Cardiac muscle cell (in vitro differentiated cells and primary cell): ENCODE measurements at places on chromosomes 11 and 22.

DNA sequence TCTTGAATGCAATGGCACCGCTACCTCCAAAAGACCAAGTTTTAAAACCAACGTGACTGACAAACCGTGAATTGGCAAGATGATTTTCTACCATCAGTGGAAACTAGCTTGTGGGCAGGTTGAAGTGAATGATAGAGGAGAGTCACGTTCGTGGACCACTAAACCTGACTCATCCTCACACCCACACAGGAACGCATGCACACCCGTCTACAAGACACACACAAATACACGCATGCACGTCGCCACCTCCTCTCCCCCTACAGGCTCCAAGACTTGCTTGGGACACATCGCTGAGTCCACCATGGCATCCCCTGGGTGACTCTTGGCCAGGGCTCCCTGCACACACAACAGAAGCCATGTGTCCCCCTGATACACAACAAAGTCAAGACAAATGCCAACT, 14.4 kb downstream of the TMPRSS6 start:
- no peaks in the 10 kb centered on the region for H3K4me1 ChIP-seq
- H3K27me3 ChIP-seq: no peaks in the 10 kb centered on the region
- DNase-seq: no peak
- no peak overlapping the region for H3K4me3 ChIP-seq
- H3K36me3 ChIP-seq: no peaks in the 10 kb centered on the region

DNA sequence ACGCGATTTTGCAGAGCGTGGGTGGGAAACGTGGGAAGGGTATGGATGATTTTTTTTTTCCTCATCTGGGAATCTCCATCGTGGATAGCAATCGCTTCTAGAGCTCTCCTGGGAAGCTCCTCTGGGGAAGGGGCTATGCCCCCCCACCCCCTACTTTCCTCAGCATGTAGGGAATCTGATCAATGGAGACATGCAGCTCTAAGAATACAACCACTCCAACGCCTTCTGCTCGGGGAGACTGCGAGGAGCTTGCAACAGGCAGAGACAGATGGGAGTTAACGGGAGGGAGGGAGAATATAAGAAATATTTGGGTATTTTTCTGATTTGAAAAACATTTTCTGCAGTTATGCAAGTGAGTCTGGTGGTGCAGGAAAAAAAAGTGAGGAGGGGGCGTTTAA, 104.6 kb upstream of the HSD17B12 start:
- H3K4me3 ChIP-seq: peak overlapping the region; percentile 44
- no peak for DNase-seq
- peaks cover 26% of the 10 kb centered on the region for H3K4me1 ChIP-seq
- H3K27me3 ChIP-seq: peaks cover 76% of the 10 kb centered on the region

DNA sequence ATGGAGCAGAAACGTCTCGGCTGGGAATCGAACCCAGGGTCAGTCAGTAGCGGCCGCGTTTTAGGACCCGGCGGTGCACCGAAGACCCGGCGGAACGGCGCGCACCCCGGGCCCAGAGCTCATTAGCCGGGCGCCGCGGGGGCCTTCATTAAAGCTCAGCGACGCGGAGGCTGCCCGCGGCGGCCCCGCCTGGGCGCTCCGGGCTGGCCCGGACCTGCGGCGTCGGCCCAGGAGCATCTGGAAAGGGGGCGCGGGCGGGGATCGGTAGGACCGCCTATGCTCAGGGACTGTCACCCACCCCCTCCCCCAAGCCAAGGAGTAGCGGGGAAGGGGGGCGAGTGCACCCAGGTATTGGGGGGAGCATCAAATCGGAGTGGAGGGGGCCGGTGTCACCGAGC, 52.2 kb downstream of the CYTH4 start:
- H3K36me3 ChIP-seq: no peaks in the 10 kb centered on the region
- no peak overlapping the region for H3K27ac ChIP-seq
- H3K27me3 ChIP-seq: peaks cover 70% of the 10 kb centered on the region
- H3K4me3 ChIP-seq: no peak overlapping the region
- DNase-seq: no peak
- H3K4me1 ChIP-seq: peaks cover 2% of the 10 kb centered on the region

- H3K27me3 ChIP-seq: no peaks in the 10 kb centered on the region
- no peaks in the 10 kb centered on the region for H3K36me3 ChIP-seq
- H3K4me1 ChIP-seq: no peaks in the 10 kb centered on the region
- H3K4me3 ChIP-seq: no peak overlapping the region
- DNase-seq: no peak
- no peak overlapping the region for H3K27ac ChIP-seq
These were observed 418.6 kb upstream of the LRRC4C start for GRCh38 chr11:41878095-41878494.

- peaks cover 14% of the 10 kb centered on the region for H3K27me3 ChIP-seq
- H3K4me3 ChIP-seq: no peak overlapping the region
- peaks cover 17% of the 10 kb centered on the region for H3K4me1 ChIP-seq
- DNase-seq: peak; percentile 80
- H3K36me3 ChIP-seq: no peaks in the 10 kb centered on the region
These were observed 4.4 kb downstream of the UBASH3B start for GRCh38 chr11:122659676-122660554.

DNA sequence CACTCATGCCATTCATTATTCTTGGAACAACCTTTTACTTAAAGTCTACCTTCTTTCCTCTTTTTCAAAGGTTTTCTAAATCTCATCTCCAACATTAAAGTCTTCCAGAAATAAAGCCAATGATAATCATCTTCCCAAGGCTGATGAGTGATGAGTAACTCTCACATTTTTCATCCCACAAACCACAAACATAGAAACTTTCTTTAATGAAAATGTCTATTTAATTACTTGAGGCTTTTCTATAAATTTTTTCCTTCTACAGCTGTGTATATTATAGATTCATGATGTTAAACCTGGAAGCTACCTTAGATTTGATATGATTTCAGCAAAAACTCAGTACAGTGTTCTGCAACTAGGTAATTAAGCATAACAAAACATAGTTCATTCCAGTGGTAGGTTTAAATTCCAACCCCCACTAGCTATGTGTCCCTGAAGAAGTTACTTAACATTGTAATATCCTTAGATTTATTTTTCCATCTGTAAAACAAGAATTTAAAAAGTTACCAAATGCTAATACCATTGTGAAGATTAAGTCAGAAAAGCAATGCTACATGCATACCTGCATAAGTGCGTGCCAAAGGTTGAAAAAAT, 845.4 kb downstream of the KCNA4 start:
- no peak overlapping the region for H3K27ac ChIP-seq
- no peaks in the 10 kb centered on the region for H3K27me3 ChIP-seq
- H3K36me3 ChIP-seq: no peaks in the 10 kb centered on the region
- H3K4me1 ChIP-seq: no peaks in the 10 kb centered on the region
- H3K4me3 ChIP-seq: no peak overlapping the region

- peak; percentile 38 for DNase-seq
- no peak overlapping the region for H3K27ac ChIP-seq
- no peaks in the 10 kb centered on the region for H3K27me3 ChIP-seq
These were observed 17.0 kb upstream of the PSMA1 start for GRCh38 chr11:14537134-14537599.

GRCh38 chr11:134468081-134468668, 56.1 kb upstream of the B3GAT1 start:
- H3K27ac ChIP-seq: no peak overlapping the region
- no peaks in the 10 kb centered on the region for H3K36me3 ChIP-seq
- no peaks in the 10 kb centered on the region for H3K4me1 ChIP-seq
- no peak overlapping the region for H3K4me3 ChIP-seq

DNA sequence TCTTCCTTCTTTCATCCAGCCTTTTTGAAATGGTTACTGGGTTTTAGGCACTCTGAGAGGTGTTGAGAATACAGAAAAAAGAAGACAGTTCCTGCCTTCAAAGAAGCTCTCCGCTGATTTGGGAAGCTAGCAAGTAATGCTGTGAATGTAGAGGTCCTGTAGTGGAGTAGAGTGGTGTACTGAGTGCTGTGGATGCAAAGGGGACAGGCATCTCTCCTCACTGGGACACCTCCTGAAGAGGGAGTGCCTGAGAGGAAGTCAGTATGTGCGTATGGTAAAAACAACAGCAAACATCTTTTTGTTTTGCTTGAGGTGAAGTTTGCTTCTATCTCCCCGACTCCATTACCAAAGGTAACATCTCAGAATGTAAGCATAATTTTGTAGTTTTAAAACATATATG, 77.5 kb downstream of the EXT2 start:
- no peak overlapping the region for H3K4me3 ChIP-seq
- no peak for DNase-seq
- H3K36me3 ChIP-seq: no peaks in the 10 kb centered on the region
- H3K4me1 ChIP-seq: peaks cover 15% of the 10 kb centered on the region
- H3K27me3 ChIP-seq: no peaks in the 10 kb centered on the region

- no peak overlapping the region for H3K27ac ChIP-seq
- DNase-seq: no peak
- no peaks in the 10 kb centered on the region for H3K4me1 ChIP-seq
- H3K4me3 ChIP-seq: no peak overlapping the region
These were observed 25.4 kb downstream of the SAAL1 start for GRCh38 chr11:18080451-18080850.

DNA sequence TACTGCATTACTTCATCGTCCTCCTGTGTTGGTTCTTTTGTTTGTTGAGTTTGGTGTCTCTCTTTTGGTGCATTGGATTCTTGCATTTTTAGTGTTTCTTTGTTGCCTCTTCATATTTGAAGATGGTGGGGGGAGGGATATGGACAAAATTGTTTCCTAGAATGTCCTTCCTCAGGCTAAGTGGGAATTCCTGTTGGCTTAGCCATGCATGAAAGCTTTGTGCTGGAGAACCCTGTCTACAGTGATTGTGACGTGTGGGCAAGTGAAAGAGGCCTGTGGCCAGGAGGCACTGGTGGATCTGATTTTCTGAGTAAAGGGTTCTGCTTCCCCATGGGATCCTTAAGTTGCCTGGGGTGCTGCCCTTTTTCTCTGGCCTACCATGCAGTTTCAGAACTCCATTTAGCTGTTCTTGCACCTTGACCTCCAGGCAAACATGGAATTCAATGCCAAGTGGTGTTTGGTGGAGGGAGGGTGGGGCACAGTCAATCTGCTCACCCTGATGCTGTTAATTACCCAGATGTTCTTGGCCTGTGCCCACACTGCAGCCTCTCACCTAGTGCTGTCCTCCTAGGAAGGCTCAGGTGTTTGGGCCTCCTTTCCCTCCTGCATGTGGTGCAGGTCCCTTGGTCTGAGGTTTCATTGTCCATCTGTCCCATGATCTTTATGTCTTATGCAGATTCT, 46.3 kb upstream of the SLC22A12 start:
- no peaks in the 10 kb centered on the region for H3K27me3 ChIP-seq
- no peak overlapping the region for H3K27ac ChIP-seq
- H3K4me3 ChIP-seq: no peak overlapping the region
- H3K4me1 ChIP-seq: no peaks in the 10 kb centered on the region
- H3K36me3 ChIP-seq: no peaks in the 10 kb centered on the region

DNA sequence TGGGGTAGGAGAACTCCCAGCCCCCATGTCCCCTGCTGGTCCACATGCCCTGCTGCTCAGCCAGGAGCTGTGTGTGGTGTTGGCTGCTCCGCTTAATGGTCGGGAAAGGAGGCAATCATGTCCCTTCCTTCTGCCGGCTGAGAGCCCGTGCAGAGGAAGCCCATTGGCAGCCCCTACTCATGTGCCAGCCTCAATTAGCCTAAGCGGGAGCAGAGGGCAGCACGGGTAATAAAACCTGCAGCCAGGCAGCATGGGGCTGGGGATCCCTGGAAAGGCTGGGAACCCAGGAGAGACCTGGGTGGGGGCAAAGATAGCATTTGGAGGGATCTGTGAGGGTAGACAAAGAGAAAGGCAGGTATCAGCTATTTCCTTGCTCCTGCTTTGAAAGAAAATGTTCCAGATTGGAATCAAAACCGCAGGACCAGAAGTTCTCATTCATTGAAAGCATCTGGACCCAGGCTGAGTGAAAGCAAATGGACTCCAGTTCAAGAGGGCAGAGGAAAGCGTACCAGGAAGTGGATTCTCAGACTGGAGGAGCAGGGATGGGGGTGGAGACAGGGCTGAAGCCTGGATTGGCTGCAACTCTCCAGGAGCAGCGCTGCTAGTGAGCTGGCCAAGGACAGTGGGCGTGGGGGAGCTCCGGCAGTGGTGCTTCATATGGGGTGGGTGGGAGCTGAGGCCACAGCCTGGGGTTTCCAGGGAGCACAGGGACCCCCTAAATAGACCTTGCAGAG, 103.4 kb upstream of the NECTIN1 start:
- DNase-seq: peak; percentile 71
- H3K36me3 ChIP-seq: no peaks in the 10 kb centered on the region
- no peak overlapping the region for H3K27ac ChIP-seq
- no peaks in the 10 kb centered on the region for H3K4me1 ChIP-seq
- no peak overlapping the region for H3K4me3 ChIP-seq

DNA sequence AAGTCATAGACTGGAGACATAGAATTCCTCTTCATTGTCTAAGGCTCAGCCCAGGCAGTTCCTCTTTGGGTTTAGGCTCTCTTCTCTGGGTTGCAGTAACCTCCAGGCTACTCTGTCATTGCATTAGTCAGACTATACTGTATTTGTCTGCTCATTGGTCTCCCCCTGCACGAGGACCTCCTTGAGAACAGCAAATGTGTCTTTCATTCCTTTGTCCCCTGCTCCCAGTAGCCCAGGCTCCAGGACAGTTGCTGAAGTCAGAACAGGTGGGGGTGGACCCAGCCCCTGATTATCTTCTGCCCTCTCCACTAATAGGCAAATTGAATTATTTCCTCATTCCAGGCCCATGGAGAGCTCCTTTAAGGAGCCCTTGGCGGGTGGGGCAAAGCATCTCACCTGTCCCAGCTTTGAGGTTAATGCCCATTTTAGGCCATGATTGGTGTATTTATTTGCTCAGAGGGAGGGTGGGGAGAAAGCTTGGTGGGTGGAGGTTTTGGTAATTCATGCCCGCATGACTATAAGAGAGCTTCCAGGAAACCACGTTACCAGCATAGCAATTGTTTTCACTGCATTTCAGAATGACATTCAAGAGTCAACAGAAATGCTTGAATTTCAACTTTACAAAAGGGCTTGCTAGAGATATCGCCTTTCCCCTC, 40.9 kb downstream of the NAV2 start:
- H3K27me3 ChIP-seq: peaks cover 73% of the 10 kb centered on the region
- H3K4me3 ChIP-seq: no peak overlapping the region
- no peak for DNase-seq
- no peak overlapping the region for H3K27ac ChIP-seq

DNA sequence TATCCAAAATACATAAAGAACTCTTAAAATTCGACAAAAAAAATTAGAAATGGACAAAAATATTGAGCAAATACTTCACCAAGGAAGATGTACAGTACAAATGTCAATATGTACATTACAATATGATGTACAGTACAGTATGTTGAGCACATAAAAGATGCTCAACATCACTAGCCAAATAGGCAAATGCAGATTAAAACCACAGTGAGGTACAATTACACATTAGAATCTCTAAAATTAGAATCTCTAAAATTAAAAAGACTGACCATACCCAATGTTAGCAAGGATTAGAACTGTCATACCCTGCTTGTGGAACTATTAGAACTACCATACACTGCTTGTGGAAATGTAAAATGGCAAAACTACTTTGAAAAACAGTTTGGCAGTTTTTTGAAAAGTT, 78.7 kb upstream of the TSPAN18 start:
- H3K27me3 ChIP-seq: no peaks in the 10 kb centered on the region
- DNase-seq: no peak
- no peaks in the 10 kb centered on the region for H3K4me1 ChIP-seq
- H3K27ac ChIP-seq: no peak overlapping the region

- H3K27me3 ChIP-seq: no peaks in the 10 kb centered on the region
- H3K4me3 ChIP-seq: no peak overlapping the region
- no peaks in the 10 kb centered on the region for H3K4me1 ChIP-seq
- no peaks in the 10 kb centered on the region for H3K36me3 ChIP-seq
These were observed 81.3 kb downstream of the SYT9 start for GRCh38 chr11:7332962-7333361.
